ENCODE measurements at places on chromosomes 1 and 21.

- no peak for DNase-seq
Measured at GRCh38 chr21:17613242-17613676, 558 bp upstream of the BTG3 start.

GRCh38 chr1:45969866-45970265 lies 162.6 kb downstream of the PIK3R3 start:
- DNase-seq, result no peak

DNA sequence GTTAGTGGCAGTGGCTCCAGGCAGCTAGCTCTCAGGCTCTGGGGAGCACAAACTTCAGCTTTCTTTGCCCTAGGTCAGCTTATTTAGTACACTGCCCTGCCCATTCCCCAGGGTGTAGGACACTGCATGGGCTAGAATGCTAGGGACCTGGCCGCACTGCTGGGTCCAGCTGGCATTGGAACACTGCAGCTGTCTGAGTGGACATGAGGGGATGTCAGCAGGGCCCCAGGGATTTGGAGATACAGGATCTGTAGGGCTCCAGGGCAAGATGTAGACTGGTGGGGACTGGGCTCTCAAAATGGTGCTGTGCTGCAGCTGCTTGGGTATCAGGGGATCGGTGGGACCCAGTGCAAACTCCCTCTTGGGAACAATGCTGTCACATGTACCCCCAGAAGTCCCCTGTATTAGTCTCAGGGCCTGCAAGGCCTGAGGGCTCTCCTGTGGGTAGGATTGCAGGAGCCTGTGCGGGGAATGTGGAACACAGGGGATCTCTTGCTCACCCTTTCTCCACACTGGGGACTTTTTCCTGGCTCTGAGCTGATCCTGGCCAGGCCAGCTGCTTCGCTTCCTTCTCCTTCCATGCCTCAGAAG lies 25.2 kb upstream of the TTC22 start:
- no peak for DNase-seq

- no peak for DNase-seq
Measured at GRCh38 chr1:208349694-208350330, 105.6 kb upstream of the PLXNA2 start.

GRCh38 chr1:168470901-168471431 lies 72.8 kb downstream of the XCL2 start:
- DNase-seq, result no peak

DNA sequence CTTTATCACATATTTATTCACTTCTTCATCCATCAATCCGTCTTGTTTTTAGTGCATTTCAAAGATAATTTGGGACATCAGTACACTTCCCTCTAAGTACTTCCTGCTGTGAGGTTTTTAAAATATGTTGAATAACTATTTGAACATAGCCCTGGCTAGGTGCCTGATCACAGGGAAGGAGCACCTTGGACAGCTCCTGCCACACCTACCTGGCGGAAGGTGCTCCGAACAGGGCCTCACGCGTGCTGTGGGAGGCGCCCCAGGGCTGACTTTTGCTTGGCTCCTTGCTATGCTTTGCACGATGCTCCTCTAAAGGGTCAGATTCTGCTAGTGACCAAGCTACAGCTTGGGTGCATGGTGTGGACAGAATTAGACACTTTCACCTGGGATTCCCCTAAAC lies 4.9 kb upstream of the ATXN7L2 start:
- no peak for DNase-seq

- no peak for DNase-seq
Measured at GRCh38 chr1:90957497-90957896, 64.3 kb downstream of the ZNF644 start.

DNA sequence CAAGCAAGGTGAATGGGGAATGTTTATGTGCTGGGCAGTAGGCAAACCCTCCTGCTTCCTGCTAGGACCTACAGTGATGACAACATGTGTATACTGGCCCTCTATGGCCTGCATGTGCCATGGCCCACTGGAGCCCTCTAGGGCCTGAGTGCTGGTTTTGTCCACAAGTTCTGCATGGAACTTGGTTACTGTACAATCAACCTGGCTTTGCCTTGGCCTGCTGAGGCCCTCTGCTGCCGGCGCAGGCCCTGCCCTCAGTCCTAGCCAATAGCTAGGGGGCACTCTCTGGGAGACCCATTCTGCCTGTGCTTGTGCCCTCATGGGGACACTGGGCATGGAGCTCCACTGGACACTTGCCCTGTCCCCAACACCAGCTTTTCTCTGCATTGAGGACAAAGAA lies 138.6 kb upstream of the NGF start:
- no peak for DNase-seq

DNA sequence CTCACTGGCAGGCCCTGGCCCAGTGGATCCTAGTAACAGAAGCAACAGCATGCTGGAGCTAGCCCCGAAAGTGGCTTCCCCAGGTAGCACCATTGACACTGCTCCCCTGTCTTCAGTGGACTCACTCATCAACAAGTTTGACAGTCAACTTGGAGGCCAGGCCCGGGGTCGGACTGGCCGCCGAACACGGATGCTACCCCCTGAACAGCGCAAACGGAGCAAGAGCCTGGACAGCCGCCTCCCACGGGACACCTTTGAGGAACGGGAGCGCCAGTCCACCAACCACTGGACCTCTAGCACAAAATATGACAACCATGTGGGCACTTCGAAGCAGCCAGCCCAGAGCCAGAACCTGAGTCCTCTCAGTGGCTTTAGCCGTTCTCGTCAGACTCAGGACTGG lies 7.7 kb downstream of the CGN start:
- DNase-seq, result no peak
